ENCODE measurements at places on chromosomes 3 and 15.

GRCh38 chr15:63712828-63713520 lies 115.8 kb downstream of the FBXL22 start:
- no peak for DNase-seq

DNA sequence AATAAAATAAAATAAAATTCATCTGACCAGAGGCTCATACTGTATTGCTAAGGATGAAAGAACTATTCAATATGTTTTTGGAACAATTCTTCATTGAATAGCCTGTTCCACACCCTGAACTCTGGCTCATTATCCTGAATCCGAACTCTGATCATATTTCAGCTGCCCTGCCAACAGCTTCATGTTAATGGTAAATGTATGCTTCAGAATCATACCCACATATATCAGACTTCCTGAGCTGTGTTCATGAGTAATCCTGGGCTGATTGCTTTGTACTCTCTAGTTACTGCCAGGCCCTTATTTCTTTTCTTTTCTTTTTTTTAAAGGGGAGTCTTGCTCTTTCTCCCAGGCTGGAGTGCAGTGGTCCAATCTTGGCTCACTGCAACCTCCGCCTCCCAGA lies 11.8 kb downstream of the INO80 start:
- DNase-seq, result no peak

DNA sequence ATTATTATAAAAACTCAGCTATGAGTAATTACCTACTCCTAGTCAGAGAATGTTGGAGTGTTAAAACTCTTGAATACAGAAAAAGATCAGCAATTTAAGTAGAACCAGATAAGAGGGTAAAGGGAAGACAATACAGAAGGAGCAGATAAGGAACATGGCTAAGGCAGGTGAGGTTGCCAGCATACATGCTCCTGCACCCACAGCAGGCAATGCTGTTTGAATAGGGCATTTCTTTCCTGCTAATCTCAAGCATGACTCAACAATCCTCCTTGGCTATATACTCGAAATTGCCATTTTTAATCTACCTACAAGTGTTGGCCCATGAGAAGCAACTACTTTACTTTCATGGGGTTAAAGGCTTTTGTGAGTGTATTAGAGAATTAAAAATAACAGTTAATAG lies 494.5 kb downstream of the DIPK2A start:
- no peak for DNase-seq

- no peak for DNase-seq
Observed at GRCh38 chr15:35958021-35958420, 412.1 kb upstream of the DPH6 start.

GRCh38 chr3:184359610-184360009 lies 1.8 kb downstream of the CLCN2 start:
- DNase-seq, result no peak

DNA sequence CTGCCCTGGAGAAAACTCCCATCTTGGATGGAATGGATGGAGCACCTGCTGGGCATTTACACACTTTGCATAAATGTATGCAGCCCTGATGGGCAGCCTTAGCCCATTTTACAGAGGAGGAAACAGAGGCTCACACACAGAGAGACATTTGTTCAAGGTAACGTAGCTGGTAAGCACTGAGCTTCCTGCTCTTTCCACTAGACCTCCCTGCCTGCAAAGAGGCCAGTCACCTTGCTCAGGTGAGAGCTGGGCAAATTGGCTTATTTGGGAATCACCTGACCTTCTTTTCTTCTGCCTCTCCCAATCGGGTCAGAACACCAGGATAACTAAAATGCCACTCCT lies 51.4 kb upstream of the FLNB start:
- no peak for DNase-seq

DNA sequence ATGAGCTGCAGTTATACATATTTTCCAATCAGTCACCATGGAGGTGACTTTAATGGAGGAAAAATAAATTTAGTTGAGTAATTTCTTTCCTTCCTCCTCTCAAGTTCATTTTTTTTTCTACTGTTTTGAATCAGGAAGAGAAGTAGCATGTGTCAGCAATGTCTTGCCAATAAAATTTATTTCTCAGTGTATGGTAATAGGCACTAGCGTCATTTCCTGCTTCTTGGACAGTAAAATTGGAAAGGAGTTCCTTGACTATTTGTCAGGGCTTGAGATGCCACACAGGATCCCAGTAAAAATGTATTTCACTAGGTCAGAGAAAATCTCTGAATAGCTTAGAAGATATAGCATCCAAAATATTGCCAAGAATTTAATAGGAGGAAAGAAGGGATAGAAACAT lies 605.9 kb downstream of the ROBO1 start:
- DNase-seq, result no peak

GRCh38 chr15:48451241-48451640 lies 120.0 kb downstream of the DUT start:
- DNase-seq, result no peak

DNA sequence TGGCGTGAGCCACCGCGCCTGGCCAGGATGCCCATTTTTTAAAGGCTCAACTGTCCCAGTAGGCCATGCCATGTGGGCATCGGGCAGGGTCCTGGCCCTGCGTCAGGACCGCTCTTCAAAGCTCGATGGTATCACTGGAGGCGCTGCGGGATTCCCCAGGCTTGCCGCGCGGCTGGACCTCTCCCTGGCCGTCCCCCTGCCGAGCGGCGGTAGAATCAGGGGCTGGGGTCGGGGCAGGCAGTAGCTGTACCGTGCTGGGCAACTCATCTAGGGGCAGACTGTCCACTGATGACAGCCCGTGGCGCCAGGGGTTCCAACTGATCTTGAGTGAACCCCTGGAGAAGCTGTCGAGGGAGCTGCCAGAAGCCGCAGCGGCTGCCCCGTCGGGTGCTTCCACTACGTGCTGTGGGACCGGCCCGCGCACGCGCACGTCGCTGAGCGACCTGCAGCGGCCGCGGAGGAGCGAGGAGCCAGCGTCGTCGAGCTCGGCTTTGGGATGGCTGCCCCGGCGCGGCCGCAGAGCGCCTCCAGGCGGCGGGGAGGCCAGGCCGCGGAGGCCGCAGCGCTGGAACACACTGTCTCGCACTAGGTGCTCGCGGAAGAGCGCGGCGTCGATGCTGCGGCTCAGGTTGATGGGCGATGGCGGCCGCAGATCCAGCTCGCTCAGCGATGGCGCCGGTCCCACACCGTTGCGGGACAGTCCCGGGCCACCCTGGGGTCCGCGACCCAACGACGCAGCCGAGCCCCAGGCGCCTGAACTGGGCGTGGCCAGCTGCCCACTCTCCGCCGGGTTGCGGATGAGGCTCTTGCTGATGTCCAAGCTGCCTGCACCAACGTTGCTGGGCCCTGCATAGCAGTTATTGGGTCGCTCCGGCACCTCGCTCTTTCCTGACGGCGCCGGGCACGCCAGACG lies 5.8 kb downstream of the PRRT3 start:
- DNase-seq, result no peak

DNA sequence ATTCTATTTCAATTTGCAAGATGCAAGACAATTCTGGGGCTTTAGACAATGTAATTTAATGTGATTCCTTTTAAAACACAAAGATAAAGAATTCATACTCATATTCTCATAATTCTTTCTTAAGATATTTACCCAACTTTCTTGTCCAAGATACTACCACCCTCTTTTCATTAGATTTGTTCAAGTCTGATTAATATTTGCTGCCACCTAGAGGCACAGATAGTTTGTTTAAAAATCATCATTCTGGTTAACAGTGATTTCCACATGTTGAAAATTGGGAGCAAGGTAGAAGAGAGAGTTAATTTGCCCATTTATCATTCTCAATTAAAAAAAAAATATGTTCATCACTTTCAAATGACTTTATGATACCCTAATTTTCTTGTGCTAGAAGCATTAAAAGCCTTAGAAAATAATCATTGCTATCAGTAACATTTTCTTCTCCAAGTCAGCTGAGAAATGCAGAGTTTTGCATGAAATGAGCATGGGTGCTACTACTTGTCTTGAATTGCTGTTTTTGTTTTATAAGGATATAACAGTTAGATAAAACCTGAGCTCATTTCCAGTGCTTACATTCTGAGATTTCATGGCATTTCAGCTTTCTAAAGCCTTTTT lies 11.6 kb downstream of the TAMM41 start:
- DNase-seq, result peak; percentile 38

- DNase-seq, result no peak
Observed at GRCh38 chr3:142968319-142969025, 5.0 kb upstream of the PAQR9 start.

DNA sequence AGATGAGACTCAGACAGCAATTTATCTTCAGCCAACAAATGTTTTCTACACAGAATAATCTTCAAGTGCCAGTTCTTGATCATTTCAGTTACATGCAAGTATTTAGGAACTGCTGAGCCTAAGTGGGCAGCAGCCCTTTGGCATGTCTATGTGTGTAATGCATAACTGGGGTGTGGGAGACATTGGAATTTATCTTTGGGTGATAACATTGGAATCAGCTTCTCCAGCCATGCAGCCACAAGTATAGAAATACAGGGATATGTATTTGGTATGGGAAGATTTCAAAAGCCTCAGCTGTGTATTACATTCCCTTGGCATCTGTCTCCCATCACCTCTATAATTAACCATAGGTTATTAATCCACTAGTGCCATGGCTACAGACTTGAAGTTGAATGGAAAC lies 63.4 kb upstream of the FOXP1 start:
- DNase-seq, result no peak

DNA sequence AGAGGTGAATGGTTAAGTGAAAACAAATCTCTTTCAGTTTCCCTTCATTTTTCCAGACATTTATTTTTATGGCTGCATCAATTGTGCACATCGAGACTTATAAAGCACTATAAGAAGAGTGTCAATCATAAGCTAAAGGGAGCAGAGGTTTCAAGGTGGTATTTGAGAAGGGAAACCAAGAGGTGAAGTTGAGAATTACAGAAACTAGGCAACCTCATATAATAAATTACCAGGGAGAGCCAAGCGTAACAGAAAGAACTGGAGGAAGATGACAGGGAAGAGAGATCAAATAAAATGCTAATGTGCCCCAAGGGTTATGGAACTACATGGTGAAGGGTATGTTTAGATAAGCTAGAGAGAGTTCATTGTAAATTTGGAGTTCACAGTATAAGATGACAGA lies 6.3 kb upstream of the CCDC54 start:
- no peak for DNase-seq

- DNase-seq, result no peak
Observed at GRCh38 chr3:37766797-37767776, 94.6 kb upstream of the CTDSPL start.

DNA sequence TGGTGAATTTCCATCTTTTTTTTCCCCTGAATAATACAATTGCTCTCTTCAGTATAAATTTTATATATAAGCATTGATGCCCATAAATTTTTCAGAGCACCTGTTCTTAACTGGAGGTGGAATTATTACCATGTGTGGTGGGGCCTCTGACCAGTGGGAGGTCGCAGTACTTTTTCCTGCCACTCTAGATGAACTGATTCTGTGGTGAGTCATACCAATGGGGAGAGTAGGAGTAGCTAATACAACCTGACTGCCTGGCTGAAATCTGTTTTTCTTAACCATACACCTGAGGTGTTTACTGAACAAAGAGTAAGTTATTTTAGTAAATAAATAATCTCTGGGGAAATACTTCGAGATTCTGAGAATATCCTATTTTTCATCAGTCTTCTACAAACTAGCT lies 67.2 kb downstream of the UNC13C start:
- DNase-seq, result no peak

GRCh38 chr3:118842147-118842863 lies 192.3 kb downstream of the IGSF11 start:
- no peak for DNase-seq

- peak; percentile 35 for DNase-seq
Observed at GRCh38 chr3:177591379-177591778, 394.1 kb upstream of the TBL1XR1 start.

DNA sequence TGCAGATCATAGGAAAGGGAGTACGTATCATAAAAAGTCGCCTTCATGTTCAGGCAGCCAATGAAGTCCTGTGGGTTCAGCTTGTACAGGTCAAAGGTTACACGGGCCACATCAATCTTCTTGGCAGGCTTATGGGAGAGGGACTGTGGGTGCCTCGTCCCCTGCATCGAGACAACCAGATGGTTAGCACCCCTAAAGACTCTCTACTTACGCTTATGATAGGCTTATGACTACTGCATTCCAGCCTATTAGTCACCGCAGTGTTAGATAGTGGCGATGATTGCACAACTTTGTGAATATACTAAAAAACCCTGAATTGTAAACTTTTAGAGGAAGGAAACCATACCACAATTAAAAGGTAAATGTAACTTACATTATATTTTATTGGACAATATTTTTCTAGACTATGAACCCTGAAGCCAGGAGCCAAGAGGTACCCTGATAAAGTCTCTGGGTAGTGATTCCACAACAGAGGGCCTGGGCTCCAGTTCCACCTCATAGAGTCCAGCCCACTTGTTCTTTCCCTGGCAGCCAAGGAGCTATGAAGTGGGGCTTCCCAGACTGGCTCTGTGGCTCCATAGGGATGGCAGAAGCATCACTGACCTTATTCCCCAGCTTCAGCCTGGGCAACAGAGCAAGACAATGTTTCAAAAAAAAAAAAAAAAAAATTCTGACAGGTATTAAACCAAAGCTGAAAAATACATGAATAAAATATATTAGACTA lies 2.5 kb upstream of the FANCD2 start:
- peak; percentile 87 for DNase-seq

DNA sequence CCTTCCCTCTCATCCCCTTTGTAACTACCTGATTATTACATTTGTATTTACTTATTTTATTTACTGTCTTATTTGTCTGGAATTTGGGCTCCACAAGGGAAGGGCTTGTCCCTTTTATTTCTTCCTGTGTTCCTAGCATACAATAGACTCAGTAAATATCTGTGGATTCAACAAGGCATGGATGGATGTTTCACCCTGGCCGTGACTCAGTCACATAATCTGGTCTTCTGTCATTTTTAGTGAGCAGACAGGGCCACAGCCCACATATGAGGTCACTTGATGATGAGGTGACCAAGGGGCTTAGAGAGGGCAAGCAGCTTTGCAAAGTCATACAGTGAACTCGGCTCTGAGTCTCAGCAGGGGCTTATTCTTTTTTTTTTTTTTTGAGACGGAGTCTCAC lies 7.8 kb upstream of the DAG1 start:
- no peak for DNase-seq

- DNase-seq, result no peak
Observed at GRCh38 chr15:66482539-66482938, 15.0 kb downstream of the SNAPC5 start.
